ENCODE measurements at places on chromosomes 5 and 9. TPM values are rescaled to one million over a fixed set of nuclear protein-coding genes. Genes with fewer than 3 reads are reported as not detected.

GRCh38 chr9:8134635-8135034 lies 335.1 kb upstream of the DMAC1 start:
- DNase-seq = no peak

GRCh38 chr9:137606734-137607138 lies 1.2 kb downstream of the ARRDC1 start:
- no peak for DNase-seq

GPRIN1 gene
- polyA plus RNA-seq = 0.92 TPM

DNA sequence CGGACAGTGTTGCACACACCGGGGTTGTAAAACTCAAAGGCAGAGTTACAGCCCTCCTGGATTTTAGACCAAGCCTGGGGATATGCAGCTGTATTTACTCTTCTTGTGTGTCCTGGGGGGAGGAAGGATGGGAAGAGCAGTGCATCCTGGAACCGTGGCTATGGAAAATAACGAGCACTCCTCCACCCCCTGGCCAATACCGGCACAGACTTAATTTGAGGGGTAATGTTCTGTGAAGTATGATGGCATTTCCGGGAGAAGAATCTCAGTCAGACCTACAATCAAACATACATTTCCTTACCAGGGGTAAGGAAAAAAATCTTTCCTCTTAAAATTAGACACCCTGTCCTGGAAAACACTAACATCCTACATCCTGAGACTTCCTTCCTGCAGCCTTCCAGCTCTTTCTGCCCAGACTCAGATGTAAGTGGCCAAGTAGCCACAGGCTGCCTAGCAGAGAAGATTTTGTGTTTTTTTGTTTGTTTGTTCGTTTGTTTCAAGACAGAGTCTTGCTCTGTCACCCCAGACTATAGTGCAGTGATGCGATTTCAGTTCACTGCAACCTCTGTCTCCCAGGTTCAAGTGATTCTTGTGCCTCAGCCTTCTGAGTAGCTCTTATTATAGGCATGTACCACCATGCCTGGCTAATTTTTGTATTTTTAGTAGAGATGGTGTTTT lies 11.0 kb upstream of the ERMP1 start:
- DNase-seq = peak; percentile 33

DNA sequence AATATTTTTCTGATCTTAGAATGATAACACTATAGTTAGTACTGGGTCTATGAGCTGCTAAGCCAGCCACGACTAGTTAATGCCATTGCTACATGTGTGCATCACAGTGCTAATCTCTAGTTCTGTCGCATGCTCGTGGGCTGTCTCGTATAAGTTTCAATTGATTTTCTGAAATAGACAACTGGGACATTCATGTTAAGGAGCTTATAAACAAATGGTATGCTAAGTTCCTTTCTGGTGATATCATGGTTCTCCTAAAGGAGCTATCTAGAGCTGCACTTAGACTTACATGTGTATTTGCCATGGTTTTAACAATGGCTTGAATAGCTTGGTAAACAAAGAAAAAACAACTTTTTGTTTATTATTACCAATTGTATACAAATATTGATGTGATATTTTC lies 46.2 kb downstream of the F2RL2 start:
- no peak for DNase-seq

GRCh38 chr5:119341452-119342349 lies 14.1 kb upstream of the TNFAIP8 start:
- DNase-seq = no peak

DNA sequence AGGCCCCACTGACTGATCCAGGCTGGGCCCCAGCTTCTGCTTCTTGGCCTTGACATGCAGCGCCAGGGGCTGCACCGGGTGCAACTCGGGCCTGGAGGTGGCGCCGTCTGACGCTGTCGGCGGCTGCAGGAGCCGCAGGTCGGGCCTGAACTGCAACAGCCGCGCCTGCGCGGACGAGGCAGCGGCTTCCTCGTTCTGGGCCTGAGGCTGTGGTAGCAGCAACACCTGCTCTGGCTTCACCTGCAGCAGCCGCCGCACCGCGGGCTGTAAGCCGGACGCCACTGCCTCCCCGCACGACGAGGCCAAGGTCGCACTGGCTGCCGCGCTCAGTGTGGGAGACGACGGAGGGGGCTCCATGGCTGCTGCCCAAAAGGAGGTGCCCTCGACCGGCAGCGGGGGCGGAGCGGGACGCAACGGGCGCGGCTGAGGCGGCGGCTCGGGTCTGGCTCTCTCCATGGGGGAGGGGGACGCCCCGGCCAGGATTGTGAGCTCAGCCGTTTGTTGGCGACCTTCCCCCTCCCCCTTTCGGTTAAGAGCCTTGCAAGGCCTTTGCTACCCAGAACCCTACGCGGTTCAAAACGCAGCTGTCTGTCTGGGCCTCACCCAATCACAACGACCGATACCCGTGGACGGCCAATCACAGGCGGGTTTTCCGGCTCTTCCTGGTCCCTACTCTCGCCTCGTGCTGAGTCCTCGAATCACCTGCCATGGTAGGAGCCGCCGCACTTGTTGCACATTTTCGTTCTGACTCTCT lies 438 bp downstream of the SOX30 start:
- peak; percentile 94 for DNase-seq

DNA sequence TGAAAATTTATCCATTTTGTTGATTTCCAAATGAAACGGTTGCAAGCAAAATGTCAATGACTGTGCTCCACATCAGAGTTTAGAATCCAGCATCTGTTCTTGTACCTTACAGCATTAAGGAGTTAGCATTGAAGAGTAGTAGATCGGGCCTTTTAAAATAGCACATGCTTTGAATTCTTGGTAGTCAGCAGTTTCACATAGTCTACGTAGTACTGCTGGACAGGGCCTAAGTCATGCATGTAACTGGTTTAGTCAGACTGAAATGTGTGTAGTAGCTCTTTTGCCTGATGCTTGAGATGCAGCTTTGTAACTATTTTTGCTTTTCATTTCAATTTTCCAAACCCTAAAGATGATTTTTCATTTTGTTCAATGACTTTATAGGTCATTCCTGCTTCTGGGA lies 19.8 kb downstream of the LECT2 start:
- DNase-seq = no peak

- DNase-seq = no peak
These were observed 134.8 kb downstream of the EPB41L4A start for GRCh38 chr5:112283943-112284929.

DNA sequence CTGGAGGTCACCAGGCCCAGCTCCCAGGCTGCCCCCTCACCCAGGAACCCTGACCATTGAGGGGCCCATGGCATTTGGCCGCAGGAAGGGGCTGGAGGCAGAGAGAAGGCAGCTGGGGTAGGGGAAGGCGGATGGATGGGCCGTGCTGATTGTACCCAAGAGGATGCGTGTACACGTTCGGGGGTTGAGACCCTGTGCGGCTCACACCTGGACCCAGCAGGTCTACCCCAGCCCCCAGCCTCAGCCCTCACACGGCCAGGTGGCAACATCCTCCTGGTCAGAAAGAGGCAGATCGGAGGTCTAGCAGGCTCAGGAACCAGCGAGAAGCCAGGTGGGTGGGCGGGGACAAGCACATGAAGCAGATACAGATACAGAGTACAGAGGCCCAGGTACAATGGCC lies 33.7 kb downstream of the NACC2 start:
- no peak for DNase-seq

GRCh38 chr5:50990296-50990924 lies 324.0 kb downstream of the PARP8 start:
- DNase-seq = no peak

DNA sequence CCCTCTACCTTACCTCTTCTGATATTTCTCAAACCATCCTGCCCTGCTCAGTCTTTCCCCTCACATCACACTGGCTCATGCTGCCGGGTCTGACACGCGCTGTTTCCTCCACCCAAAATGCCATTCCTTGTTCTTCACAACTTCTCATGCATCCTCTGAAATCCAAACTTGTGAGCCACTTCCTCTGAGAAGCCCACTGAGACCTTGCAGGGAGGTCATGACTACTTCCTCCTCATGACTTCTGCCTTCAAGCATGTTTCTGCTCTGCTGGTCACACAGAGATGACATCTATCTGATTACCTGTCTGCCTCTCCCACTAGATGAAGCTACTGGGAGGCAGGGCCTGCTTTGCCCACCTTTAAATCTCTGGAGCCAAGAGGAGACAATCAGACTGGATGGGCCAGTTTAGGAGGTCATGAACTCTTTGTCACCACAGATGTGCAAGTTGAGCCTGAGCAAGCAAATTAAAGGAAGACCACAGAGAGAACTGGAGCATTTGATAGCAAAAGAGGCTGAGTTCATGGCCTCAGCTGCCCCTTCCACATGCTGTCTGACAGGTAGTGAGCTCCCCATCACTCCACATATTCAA lies 119.8 kb upstream of the TBC1D2 start:
- no peak for DNase-seq

GRCh38 chr9:133767625-133768024 lies 29.5 kb upstream of the SARDH start:
- no peak for DNase-seq

DNA sequence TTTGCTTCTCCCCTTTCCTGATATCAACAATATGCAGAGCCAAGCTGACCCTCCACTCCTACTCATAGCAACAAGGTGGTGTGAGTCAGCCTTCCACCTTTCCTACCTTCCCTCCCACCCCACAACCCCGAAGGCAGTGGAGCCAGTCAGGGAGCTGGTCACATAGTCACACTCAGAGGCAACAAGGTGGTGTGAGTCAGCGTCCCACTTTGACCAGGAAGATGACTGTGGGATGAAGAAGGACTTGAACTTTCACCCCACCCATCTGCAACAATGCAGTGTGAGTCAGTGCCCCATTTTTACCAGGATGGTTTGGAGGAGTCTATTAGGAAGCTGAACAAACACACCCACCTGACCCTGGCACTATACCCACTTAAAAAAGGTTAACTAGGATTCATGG lies 30.1 kb upstream of the ZNF782 start:
- no peak for DNase-seq

DNA sequence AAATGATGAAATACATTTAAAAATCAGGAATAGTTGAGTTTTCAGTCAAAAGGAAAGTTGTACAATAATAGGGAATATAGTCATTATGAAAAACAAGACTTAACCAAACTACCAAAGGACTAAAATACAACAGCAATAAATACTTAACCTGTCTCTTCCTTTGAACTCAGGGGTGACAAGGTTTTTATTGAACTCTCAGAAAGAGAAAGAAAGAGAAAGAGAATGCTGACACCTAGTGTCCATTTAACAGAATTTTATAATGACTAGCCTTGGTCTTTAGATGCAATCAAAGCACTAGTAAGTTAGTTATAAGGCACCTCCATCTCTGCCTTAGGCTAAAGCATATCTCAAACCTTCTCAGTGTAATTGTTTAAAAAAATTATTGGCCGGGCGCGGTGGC lies 47.5 kb downstream of the UIMC1 start:
- peak; percentile 17 for DNase-seq

ORM2 gene
- polyA plus RNA-seq = 1.7 TPM

DNA sequence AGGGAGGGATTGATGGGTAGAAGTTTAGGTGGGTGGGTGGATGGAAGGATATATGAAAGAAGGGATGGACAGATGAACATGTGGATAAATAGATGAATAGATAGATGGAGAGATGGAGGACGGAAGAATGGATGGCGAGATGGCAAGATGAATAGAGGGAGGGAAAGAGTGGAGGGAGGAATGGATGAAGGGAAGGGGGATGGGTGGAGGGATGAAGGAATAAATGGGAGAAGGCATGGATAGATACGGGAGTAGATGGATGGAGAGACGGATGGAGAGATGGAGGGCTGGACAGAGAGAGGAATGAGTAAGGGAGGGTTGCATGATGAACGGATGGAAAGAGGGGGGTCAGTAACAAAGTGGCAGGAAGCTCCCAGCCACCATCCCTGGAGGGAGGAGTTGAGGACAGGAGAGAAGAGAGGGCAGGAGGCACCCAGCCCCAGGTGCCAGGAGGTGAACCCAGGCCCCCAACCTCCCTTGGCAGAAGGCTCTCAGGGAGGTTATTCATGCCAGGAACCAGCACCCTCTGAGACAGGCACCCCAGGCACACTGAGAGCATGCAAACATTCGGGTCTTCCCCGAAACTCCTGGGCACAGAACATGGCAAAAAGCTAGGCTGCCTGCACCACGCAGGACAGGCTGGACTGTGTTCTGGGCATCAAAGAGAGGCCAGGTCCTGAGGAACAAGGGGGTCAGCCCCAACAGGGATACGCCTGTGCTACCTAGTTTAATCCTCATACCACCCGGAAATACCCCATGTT lies 9.1 kb downstream of the SARDH start:
- no peak for DNase-seq

GRCh38 chr5:163347671-163348070 lies 89.7 kb upstream of the CCNG1 start:
- peak; percentile 58 for DNase-seq

PPP2R2B gene
- polyA plus RNA-seq = 0.23 TPM

ECSCR gene
- 64.0 TPM for polyA plus RNA-seq

DNA sequence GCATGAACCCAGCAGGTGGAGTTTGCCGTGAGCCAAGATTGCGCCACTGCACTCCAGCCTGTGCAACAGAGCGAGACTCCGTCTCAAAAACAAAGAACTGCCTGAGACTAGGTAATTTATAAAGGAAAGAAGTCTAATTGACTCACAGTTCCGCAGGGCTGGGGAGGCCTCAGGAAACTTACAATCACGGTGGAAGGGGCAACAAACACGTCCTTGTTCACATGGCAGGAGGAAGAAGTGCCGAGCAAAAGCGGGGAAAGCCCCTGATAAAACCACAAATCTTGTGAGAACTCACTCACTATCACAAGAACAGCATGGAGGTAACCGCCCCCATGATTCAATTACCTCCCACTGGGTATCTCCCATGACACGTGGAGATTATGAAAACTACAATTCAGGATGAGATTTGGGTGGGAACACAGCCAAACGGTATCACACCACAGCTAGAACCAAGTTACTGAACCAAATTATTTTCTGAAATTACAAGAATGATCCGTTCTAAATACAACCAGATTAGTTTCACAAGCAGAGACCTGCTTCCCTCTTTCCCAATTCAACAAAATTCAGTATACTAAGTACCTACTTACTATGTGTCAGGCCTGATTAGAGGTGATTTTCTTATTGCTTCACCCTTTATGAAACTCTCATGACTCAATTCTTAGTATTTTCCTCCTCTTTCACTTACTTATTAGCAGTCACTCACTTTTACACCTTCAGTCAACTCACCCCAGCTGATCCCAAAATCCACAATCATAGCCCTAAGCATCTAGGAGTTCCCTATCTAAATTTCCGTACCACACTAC lies 8.4 kb downstream of the UBTD2 start:
- DNase-seq = no peak

- DNase-seq = no peak
These were observed 13.0 kb upstream of the RASGEF1C start for GRCh38 chr5:180222056-180222455.

ADGRV1 gene
- 19.1 TPM for polyA plus RNA-seq

DNA sequence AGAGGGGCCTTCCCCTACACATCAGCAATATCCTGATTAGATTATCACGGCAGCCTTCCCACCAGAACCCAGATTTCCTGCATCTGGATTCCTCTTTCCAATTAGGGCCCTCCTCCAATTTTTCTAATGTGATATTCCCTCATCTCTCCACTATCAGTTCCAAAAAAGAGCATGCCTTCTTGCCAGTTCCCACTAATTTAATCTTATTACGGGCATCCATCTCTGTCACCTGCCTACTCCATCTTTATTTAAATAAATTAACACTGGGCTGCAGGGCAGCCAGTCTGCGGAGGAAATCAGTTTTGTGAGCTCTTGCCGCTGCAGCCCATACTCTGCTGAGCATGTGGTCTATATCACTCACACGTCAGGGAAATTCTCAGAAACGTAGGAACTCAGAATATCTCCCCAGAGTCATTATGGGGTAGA lies 16.6 kb upstream of the FBP2 start:
- no peak for DNase-seq
